ENCODE measurements at places on chromosomes 4 and X. TPM values are rescaled to one million over a fixed set of nuclear protein-coding genes. Genes with fewer than 3 reads are reported as not detected.

RS1 gene
- not detected for total RNA-seq

GSX2 gene
- total RNA-seq, result not detected

FGFR3 gene
- 0.07 TPM for total RNA-seq

FOXP3 gene
- total RNA-seq, result 23.5 TPM

SYTL5 gene
- not detected for total RNA-seq

ARHGEF38 gene
- total RNA-seq, result not detected

DNA sequence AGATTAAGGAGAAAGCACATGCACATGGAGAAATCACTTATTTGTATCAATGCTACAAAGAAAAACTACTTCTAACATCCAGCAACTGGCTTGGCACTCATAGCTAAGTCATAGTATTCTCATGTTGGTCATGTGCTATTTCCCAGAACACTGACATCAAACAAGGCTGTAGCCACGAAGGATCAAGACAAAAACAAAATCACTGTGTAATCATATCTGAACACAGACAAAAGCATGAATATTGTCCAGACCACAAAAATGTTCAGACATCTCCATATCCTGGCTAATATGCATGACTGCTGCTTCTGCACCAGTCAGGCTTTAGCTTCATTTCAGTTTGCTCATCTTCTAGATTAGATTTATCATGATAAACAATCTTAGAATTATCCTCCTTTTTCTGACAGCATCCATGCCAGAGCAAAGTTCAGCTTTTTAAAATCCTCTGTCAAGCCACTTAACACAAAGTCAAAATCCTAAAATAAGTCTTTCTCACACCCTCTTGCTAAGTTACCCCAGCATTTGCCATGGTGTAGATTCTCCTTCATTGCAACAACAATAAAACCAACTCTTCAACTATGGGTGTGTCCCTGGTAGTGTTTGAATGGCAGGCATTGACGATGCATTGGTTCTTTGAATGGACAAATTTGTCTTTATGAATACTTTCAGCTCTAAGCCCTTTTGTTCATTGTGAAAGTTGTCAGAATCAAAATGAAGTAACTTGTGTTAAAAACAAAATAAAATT is 39.1 kb upstream of the NPFFR2 start:
- DNase-seq, result no peak
- H3K27me3 ChIP-seq, result no peaks in the 10 kb centered on the region
- H3K4me3 ChIP-seq, result no peak overlapping the region
- no peaks in the 10 kb centered on the region for H3K36me3 ChIP-seq

GRCh38 chr4:23373261-23373660 is 516.6 kb downstream of the PPARGC1A start:
- H3K4me1 ChIP-seq, result no peaks in the 10 kb centered on the region
- peak; percentile 36 for DNase-seq
- H3K36me3 ChIP-seq, result no peaks in the 10 kb centered on the region
- no peak overlapping the region for H3K27ac ChIP-seq

- DNase-seq, result no peak
- peaks cover 47% of the 10 kb centered on the region for H3K27me3 ChIP-seq
- H3K4me1 ChIP-seq, result peaks cover 3% of the 10 kb centered on the region
Observed at GRCh38 chr4:121765971-121766538, 1.1 kb upstream of the SMIM43 start.
